ENCODE measurements at places on chromosomes 2 and 18.

DNA sequence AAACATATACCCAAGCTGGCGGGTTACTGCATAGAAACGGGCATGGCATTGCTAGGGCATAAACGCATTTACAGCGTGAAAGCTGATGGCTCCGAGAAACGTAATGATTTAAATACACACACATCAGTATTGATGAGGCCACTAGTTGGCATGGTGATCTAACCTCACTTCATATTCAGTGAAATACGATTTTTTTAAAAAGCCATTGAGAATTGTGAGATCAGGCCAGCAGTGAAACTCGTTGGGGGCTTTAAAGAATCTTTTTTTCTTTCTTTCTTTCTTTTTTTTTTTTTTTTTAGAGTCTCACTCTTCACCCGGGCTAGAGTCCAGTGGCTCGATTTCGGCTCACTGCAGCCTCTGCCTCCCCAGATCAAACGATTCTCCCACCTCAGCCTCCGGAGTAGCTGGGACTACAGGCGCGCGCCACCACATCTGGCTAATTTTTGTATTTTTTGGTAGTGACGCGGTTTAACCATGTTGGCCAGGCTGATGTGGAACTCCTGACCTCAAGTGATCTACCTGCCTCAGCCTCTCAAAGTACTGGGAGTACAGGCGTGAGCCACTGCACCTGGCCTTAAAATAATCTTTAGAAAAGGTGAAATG is 2.4 kb upstream of the SMAD7 start:
- no peak for DNase-seq

DNA sequence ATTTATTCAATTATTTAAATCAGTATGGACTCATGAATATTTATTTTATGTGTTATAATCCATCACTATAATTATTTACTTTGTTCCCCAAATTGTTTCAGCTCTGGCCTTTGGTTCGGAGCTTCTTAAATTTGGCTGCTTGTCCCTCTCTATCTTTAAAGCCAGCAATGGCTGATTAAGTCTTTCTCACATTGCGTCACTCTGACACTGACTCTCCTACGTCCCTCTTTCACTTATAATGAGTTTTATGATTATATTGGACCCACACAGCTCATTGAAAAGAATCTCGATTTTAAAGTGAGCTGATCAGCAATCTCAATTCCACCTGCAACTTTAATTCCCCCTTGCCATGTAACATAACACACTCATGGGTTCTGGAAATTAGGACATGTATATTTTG is 185.2 kb upstream of the SLC39A10 start:
- no peak for DNase-seq

DNA sequence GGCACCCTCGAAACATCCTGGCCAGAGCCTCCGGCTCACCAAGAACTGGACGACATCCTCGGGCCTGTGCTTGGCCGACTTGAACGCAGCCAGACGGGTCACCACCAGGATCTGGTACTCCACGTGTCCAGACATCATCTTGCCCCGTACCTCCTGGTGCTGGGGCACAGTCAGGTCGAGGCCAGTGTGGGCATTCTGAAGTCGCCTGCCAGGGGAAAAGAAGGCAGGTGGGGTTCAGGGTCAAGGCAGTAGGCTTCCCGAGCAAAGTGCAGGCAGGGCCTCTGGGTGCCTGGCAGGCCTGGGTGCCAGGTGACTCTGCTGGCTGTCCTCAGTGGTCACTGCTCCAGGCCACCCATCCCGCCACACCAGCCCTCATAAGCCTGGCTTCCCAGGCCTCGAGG is 5.6 kb downstream of the HS1BP3 start:
- DNase-seq, result no peak

DNA sequence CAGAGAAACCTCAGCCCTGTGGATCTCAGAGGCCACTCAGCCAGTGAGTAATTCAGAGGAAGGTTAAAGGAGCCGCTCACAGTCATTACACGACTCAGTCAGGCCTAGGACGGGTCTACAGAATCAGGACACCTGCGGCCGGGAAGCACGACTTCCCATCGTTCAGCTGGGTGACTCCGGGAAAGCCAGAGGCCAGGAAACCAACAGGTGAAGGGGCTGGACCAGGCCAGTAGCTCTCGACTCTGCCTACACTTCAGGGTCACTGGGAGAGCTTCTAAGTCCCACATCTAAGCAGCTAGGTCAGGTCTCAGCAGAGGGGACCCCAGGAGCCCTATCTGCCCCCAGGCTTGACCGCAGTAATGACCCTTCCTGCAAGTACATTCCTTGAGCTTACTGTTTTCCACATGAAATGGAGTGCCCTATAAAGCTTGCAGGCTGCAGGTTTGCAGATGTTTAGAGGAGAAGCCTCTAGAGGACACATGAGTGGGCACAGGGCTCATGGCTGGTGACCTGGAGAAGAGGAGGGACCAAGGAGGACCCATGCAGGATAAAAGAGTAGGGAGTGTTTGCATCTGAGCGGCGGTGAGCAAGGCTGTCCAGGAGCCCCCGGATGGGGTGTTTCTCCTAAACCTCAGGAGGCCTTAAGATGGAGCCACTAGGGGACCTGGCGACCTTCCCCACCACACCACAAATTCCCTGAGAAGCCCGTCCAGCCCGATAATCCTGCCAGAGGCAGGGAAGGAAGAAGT is 9.5 kb downstream of the DIPK1C start:
- DNase-seq, result no peak

DNA sequence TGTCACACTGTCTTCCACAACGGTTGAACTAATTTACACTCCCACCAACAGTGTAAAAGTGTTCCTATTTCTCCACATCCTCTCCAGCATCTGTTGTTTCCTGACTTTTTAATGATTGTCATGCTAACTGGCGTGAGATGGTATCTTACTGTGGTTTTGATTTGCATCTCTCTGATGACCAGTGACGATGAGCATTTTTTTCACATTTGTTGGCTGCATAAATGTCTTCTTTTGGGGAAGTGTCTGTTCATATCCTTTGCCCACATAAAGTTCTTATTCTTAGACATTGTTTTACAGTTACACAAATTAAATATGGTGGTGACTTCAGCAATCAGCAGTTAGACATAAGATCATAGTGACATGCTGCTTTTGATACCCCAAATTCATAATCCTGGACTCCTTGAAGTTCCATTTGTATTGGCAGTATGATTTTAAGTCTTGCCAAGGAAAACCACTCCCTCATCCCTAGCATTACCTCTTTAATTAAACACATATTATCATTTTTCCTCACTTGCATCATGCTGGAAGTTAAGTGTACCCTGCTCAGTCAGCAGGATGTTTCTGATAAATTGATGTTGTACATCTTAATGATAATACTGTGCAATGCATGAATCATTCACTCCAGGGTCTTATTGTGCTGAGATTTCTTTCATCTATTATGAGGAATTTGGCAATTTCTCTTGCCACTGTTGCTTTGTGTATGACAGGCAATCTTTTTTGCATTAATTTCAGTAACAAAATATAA is 67.6 kb upstream of the STAT1 start:
- DNase-seq, result no peak

DNA sequence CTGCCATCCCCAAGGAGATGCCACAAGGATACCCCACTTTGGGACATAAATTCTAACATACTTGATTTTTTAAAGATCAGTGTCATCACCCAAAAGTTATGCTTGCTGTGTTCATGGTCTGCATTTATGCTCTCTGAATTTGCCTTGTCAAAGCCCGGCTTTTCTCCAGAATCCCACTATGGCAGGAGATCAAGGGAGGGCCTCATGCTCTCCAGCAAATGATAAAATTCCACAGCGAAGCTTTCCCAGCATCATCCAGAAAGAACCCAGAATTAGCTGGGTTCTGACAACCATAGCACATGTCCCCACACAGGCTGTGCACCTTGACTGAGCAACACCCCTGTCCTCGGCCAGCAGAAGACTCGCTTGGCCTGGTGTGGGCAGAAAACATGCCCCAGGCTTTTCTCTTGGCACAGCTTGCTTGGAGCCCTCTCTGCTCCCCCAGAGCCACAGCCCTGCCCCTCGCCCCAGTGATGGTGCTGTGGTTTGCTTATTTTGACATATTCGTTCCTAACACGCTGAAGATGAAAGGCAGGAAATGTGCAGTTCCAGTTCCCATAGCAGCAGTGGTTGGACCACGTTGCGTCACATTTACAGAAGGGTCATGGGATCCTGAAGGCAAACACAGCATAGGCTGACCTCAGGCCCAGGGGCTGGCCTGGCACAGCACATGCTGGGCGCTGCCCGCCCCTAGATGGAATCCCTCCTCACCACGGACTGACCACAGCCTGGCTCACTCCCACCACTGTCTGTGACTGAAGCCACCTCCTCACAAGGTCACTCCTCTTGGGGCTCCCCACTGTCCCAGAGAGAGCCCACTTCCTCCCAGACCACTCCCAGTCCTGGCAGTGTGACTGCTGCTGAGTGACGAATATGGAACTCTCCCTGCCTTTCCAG is 14.1 kb upstream of the CHRNA1 start:
- peak; percentile 51 for DNase-seq

- no peak for DNase-seq
These were observed 267.6 kb upstream of the RAB12 start for GRCh38 chr18:8341481-8342230.

DNA sequence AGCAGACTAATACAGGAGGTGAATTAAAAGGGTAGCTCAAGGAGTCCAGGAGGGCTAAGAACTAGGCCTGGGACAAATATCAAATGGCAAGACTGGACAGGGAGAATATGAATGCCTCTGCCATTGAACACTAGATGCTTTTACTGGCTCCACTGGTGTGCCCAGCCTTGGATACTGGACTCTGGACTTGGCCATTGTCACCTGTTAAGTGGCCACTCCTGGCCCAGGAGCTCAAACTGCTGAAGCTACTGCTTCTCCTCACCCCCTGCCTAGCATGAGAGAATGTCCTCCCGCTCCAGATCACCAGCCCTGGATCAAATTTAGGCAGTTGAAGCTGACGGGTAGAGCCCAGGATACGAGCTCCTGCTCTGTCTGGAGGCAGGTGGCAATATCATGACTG is 170.8 kb downstream of the DDX1 start:
- no peak for DNase-seq

- DNase-seq, result no peak
These were observed 274.8 kb downstream of the SP3 start for GRCh38 chr2:173690349-173690748.

- no peak for DNase-seq
These were observed 674.3 kb downstream of the IRS1 start for GRCh38 chr2:226125176-226125883.

DNA sequence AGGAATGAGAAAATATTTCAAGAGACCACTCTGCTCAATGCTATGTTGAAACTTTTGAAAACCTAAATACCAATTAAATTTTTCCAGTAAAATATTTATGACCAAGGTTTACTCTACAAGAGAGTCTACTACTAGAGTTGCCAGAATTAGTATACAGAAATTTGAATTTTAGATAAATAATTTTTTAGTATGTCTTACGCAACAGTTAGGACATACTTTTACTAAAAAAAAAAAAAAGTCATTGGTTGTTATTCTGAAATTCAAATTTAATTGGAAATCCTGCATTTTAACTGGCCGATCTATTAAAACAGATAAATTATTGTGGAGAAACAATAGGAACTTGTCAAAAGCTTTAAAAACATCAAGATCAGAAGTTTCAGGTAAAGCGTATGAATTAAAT is 49.1 kb upstream of the TMEM200C start:
- DNase-seq, result no peak

GRCh38 chr18:22710673-22711191 is 222.4 kb upstream of the RBBP8 start:
- DNase-seq, result no peak

GRCh38 chr2:177058747-177059146 is 153.8 kb upstream of the HNRNPA3 start:
- no peak for DNase-seq

GRCh38 chr2:2061091-2061696 is 269.9 kb downstream of the MYT1L start:
- DNase-seq, result no peak

DNA sequence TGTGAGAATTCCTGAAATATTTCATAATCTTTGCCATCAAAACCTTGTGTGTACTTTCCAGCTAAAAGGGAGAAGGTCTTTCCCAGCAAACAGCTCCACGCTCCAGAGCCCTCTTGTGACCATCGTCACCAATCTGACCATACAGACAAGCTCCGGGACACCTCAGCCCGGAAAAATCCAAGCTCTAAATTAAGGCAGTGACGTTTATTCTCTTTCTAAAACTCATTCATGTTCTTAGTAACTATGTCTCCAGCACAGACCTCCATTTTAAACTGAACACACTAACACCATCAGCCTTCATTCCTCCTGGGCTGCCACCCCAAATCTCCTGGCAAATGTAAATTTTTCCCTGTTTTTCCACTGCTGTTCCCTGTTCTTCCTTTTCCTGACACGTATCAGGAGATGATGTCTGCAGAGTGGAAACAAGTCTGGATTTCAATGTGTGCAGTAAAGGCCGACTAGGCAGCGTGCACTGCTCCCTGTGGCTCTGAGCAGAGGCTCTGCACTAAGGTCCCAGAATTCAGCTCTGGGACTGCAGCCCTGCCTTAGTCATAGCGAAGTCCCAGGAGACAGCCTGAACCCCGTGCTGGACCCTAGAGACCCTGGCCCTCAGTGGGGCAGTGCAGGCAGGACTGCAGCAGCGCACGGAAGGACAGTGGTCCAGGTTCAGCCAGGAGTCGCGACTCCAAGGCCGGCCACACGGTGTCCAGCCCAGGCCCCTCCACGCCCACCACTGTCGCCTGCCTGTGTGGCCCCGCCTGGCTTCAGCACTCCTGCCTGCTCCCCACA is 452.5 kb upstream of the SALL3 start:
- DNase-seq, result no peak

GRCh38 chr2:237497838-237498186 is 10.8 kb downstream of the MLPH start:
- no peak for DNase-seq

DNA sequence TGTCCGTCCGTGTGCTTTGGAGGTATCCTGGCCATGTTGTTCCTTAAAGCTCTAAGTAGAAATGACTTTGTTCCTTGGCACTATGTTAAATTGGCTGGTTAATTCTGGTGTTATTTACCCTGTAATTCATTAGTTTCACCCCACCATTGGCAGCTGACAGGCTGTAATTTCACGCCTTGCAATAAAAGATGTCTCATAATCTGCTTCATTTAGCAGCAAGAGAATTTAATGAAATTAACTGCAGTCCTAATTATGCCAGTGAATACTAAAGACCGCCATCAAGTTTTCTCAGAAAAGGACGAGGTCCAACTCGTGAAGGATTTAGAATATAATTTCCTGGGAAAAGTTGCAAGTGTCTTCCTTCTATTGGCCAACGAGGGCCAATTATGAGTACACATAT is 319.2 kb downstream of the GBX2 start:
- DNase-seq, result no peak

GRCh38 chr2:145909175-145909755 is 1389.3 kb upstream of the ZEB2 start:
- DNase-seq, result no peak

- DNase-seq, result no peak
These were observed 156.7 kb downstream of the WDSUB1 start for GRCh38 chr2:159129824-159130223.

GRCh38 chr2:240833724-240834285 is 13.8 kb upstream of the KIF1A start:
- no peak for DNase-seq

GRCh38 chr18:30361864-30362540 is 680.5 kb downstream of the DSC3 start:
- no peak for DNase-seq

- DNase-seq, result peak; percentile 81
These were observed 7.5 kb downstream of the SERTAD2 start for GRCh38 chr2:64646007-64646880.
